Activated naive CD4-positive, alpha-beta T cell treated with anti-CD3 and anti-CD28 coated beads for 36 hours (primary cell): ENCODE measurements at places on chromosomes 7 and 10. TPM values are rescaled to one million over a fixed set of nuclear protein-coding genes. Genes with fewer than 3 reads are reported as not detected.

GRCh38 chr10:99828464-99828863 lies 46.0 kb downstream of the ABCC2 start:
- H3K36me3 ChIP-seq: no peaks in the 10 kb centered on the region
- H3K27ac ChIP-seq: no peak overlapping the region
- no peak overlapping the region for H3K4me3 ChIP-seq
- DNase-seq: no peak
- peaks cover 2% of the 10 kb centered on the region for H3K4me1 ChIP-seq

GRCh38 chr7:97450516-97450915 lies 281.4 kb upstream of the TAC1 start:
- H3K4me1 ChIP-seq: no peaks in the 10 kb centered on the region
- peaks cover 3% of the 10 kb centered on the region for H3K27me3 ChIP-seq
- H3K36me3 ChIP-seq: no peaks in the 10 kb centered on the region
- no peak overlapping the region for H3K27ac ChIP-seq
- no peak overlapping the region for H3K4me3 ChIP-seq
- no peak for DNase-seq

Gene BAIAP2L1
- total RNA-seq: 5.6 TPM

Gene GBX1
- not detected for total RNA-seq

Gene LMBR1
- 33.8 TPM for total RNA-seq

Gene SPDYE16
- total RNA-seq: not detected

Gene LHFPL3
- not detected for total RNA-seq
